ENCODE measurements at places on chromosomes 4 and X.

- DNase-seq: no peak
Measured at GRCh38 chr4:94000559-94000958, 172.0 kb downstream of the ATOH1 start.

DNA sequence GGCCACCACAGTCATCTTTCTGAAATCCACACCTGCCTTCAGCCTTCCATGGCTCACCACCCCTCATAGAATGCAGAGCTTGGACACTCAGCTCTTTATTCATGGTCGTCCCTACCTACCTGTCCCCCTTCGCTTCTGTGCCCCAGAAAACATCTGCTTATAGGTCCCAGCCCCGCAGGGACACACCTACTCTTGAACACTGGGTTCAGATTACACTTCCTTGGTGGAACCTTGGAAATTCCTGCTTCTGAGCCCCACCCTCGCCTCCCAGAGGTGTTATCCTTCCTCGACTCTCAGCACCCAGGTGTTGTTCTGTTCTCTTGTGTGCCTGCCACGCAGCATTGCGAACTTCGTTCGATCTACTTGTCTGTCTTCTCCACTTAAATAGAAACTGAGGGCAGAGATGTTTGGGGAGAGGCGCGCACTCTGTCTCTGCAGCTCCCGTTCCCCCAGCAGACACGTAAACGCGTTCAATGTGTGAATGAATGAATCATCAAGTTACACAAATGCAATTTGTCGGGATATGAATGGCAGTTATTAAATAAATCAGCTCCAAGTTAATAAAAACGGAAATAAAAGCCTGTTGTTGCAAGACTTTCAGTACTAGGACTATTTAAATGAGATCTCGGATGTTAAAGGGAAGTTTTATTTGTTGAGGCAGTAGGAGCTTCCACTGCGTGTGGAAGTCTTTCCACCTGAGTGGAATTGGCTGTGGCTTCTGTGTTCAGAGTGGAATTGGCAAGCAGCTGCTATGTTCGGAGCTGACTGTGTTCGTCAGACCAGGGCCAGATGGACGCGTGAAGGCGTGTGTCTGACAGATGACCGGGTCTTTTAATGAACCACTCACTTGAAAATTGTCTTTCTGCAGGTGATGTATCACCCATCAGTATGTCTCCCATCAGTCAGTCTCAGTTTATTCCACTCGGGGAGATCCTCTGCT lies 95.6 kb downstream of the STOX2 start:
- DNase-seq: no peak

DNA sequence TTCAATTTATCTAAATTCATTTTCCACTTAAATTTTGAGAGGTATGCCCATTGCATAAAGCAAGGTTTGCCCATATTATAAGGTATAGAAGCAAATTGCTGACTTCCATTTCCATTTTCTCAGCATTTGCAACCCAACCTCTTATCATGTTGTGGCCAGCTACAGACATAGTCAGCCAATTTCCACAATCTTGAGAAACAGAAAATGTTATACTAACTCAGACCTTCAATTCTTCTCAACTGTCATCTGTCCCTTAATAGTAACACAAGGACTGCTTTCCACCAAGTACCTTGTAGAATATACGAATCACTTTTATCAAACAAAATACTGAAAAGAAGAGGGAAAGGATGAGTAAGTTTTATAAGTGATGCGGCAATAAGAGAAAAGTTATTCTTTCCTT lies 11.2 kb upstream of the GRIA3 start:
- no peak for DNase-seq

GRCh38 chrX:44223150-44223549 lies 120.3 kb downstream of the EFHC2 start:
- DNase-seq: peak; percentile 78

GRCh38 chr4:161247831-161248230 lies 916.0 kb downstream of the FSTL5 start:
- no peak for DNase-seq

- DNase-seq: no peak
Measured at GRCh38 chr4:180086480-180087190, 2156.6 kb upstream of the TENM3 start.

DNA sequence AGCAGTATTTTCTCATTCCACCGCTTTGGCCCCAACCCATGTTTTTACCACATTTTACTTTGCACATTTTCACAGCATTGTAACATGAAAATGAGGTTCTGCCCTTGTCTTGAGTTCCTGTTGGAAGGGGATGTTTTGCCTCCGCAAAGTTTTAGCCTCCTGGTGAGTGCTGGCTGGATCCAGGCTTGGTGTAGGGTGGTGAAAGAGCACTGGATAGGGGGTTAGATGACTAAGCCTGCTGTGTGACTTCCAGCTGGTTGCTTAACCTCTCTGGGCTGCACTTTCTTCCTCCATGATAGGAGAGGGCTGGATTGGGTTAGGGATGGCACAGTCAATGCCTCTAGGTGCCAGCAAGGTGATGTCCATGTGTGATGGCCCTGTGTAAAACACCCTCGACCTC lies 28.9 kb downstream of the CYTL1 start:
- no peak for DNase-seq

- DNase-seq: no peak
Measured at GRCh38 chr4:66035701-66036100, 365.4 kb upstream of the EPHA5 start.

GRCh38 chr4:40800064-40800463 lies 50.3 kb downstream of the NSUN7 start:
- DNase-seq: no peak

- DNase-seq: no peak
Measured at GRCh38 chrX:65035446-65035770, 59.2 kb upstream of the ZC4H2 start.

- DNase-seq: no peak
Measured at GRCh38 chr4:136438645-136439044, 1093.6 kb downstream of the PCDH18 start.

DNA sequence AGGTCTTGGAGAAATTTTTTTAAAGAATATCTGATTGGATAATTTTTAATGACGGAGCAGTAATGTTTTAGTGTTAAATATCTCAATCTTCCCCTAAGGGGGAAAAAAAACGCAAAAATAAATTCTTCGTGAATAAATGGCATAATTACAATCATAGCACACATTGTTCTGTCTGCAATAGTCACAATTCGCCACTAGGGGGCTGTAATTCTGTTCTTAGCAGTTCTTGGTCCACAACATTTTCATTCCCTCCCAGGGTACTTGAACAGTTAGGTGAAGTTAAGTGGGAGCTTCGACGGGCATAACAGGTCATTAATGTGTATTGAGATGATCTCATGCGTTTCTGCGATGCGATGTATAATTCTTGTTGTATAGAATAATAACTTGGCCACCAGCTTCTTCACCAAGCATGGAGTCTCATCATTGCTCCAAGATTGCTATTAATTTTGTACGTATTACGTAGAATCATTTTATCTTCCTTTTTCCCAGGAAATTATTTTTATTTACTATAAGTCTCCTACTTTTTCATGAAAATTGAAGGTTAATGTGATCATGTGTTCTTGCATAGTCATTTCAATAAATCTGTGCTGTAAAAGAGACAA lies 27.2 kb downstream of the HTR2C start:
- peak; percentile 17 for DNase-seq

DNA sequence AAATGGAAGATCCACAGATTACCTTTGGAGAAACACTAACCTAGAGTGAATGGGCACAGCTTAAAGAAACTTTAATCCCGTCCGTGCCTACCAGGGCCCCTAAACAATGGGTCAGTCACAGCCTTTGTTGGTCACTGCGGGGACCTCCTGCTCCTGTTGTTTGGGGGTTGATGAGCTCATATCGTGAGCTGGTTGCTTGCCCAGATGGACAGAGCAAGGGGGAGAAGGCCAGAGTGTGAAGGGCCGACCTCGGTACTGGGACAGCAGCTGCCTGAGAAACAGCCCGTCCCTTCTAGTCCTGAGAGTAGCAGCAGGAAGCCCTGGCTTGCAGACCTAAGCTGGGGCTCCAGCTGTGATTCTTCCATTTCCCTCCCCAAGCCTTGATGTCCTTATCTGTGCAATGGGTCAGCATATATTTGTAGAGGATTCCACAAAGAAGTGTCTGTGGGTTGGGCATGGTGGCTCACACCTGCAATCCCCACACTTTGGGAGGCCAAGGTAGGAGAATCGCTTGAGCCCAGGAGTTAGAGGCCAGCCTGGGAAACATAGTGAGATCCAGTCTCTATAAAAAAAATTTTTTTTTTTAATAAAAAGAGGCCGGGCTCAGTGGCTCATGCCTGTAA lies 69.6 kb upstream of the SLC34A2 start:
- no peak for DNase-seq

- no peak for DNase-seq
Measured at GRCh38 chr4:96094183-96094582, 254.3 kb downstream of the PDHA2 start.

DNA sequence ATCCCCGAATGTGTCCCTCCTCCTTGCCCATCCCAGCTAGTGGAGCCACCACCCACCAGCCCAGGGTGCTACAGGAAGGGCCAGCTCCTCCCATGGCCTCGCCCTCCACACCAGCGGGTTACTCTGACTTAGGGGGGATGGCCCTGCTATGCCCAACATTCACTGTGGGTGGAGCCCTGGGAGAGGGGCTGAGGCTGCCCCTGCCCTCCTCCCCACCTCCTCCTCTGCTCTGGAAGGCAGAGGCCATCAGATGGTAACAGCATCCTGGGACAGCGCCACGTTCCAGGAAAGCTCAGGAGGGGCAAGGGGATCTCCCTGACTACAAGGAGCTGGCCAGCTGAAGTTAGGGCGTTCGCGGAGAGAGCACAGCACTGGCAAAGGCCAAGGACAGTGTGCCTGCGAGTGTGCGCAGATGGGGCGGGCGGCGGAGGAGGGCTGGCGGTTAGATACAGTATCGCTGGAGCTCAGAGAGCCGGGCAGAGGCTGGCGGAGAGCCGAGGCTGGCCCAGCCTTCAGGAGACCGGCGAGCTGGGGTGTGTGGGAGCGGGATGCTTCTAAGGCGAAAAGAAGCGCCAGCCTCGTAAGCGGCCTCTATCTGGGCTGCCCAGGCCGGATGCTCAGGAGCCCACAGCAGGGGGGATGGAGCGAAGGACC lies 1.5 kb downstream of the JAKMIP1 start:
- DNase-seq: peak; percentile 5

DNA sequence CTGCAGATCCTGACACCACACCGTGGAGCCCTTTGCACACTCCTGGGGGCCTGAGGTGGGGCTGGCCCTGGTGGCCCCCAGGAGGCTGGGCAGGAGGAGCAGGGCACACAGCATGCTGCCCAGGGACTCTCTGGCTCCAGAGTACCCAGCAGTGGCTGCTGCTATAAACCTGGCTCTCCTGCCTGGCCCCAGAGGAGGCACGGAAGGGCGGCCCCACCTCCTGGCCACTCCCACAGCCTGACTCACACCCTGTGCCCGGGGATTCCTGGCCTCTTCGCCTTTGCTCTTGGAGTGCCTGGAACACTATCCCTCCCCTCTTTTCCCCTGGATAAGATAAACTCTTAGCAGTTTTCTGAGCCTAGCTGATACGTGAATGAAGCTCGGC lies at the start of gene PSAPL1:
TSS of gene PSAPL1 (minus strand) at position 165 of the 385 bp plus-strand sequence. CDS start at position 114, 51 bp downstream.
- peak; percentile 60 for DNase-seq

DNA sequence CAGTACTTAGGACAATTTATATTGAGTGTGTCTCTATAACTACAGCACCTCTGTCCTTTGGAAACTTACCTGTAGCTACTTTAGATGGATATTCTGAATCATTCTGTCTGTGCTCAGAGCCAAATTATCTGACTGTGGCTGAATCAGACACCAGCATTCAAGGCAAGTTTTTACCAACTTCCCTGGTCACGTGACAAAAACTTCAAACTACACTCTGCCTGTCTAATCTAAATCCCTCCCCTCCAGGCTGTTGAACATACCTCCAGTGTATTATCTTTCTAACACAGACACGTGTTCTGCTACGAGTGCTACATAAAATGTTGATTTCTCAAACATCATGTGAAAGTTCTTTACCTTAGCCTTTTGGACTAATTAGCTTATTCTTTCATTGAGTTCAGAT lies 641.2 kb upstream of the CPEB2 start:
- DNase-seq: peak; percentile 55

DNA sequence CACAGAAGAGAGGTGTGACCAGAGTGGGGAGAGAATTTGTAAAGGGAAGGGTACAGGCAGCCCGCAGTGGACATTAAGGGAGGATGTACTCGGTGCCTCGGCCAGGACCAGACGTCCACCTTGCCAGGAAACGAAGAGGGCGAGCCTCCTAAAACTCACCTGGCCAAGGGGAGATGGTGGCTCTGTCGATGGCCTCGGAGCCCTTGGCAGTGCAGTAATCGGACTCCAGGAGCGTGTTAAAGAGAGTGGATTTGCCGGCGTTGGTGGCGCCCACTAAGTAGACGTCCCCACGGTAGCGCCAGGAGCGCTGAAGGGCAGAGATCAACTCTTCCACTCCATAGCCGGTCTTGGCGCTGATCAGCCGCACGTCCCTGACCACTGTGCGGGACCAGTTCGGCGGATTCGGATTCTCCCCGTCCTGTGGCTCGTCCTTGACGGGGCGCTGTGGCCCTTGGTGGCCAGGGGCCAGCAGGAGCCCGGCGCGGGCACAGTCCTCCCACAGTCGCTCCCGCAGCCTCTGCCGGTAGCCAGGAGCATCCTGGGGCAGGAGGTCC lies 1.0 kb downstream of the NOA1 start:
- DNase-seq: peak; percentile 9

DNA sequence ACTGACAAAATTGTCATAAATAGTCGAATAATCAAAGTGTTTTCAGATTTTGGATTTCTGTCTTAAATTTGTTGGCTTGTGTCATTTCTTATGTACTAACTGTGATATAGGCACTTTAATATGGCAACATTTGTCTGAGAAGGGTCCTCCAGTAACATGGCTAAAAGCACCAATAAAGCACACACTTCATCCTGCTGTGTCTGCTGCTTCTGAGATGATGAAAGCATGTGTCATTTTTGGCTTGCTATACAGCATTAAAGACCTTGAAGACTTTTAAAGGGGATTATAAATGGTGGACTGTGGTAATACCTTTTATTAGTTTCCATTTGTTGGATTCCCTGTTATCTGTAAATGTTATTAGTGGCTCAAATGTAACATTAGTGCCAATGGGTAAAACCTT lies 551.8 kb upstream of the GRID2 start:
- DNase-seq: no peak

DNA sequence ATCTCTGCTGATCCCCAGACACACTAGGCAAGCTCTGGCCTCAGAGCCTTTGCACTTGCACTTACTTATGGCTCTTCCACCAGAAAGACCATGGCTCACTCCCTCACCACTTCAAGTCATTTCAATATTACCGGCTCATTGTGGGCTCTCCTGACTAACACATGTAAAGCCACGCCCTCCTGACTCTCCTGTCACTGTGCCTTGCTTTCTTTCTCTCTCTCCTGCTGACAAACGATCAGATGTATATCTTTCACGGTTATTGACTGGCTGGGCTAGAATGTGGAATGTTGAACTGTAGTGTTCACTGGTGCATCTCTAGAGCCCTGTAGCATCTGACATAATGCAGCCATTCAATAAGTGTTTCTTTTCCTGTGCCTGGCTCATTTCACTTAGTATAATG lies 425.1 kb downstream of the RAB28 start:
- no peak for DNase-seq

GRCh38 chr4:87339440-87339839 lies 16.8 kb upstream of the HSD17B13 start:
- DNase-seq: peak; percentile 25

- DNase-seq: peak; percentile 80
Measured at GRCh38 chr4:166458756-166459155, 585.7 kb downstream of the TLL1 start.
